GM04503 (cell line): ENCODE measurements at places on chromosomes 3 and 15.

- DNase-seq, result no peak
Observed at GRCh38 chr3:55197021-55197420, 269.2 kb upstream of the LRTM1 start.

DNA sequence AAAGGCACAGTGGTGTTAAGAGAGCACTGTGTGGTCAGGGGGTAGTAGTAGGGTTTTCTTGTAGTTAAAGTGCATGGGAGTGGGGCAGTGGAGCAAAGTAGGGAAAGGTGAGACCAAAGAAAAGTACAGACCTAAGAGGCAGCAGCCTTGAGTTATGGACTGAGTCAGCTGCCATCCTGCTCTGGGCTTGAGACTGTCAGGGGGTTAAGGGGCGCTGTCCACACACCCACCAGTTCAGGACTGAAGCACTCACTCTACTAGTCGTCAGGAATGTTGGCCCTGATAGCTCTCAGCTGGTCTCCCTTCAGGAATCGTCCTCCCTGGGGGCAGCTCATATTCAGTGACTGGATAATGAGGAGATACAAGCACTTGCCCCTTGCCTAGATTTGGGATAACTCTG, 7.9 kb downstream of the CCR4 start:
- no peak for DNase-seq

- DNase-seq, result no peak
Observed at GRCh38 chr3:28502397-28502937, 153.8 kb upstream of the AZI2 start.

DNA sequence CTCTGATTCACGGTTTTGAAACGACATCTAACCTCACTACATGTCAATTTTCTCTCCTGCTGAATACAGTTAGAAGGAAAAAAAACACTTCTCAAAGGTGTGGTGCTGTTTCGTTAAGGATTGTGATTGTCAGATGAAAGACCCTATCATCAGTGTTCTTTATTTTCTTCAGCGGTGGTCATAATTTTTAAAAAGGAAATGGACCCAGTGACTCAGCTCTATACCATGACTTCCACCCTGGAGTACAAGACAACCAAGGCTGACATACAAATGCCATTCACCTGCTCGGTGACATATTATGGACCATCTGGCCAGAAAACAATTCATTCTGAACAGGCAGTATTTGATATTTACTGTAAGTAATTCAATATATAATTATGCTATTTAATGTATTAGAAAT, 167.8 kb downstream of the ALCAM start:
- DNase-seq, result no peak

DNA sequence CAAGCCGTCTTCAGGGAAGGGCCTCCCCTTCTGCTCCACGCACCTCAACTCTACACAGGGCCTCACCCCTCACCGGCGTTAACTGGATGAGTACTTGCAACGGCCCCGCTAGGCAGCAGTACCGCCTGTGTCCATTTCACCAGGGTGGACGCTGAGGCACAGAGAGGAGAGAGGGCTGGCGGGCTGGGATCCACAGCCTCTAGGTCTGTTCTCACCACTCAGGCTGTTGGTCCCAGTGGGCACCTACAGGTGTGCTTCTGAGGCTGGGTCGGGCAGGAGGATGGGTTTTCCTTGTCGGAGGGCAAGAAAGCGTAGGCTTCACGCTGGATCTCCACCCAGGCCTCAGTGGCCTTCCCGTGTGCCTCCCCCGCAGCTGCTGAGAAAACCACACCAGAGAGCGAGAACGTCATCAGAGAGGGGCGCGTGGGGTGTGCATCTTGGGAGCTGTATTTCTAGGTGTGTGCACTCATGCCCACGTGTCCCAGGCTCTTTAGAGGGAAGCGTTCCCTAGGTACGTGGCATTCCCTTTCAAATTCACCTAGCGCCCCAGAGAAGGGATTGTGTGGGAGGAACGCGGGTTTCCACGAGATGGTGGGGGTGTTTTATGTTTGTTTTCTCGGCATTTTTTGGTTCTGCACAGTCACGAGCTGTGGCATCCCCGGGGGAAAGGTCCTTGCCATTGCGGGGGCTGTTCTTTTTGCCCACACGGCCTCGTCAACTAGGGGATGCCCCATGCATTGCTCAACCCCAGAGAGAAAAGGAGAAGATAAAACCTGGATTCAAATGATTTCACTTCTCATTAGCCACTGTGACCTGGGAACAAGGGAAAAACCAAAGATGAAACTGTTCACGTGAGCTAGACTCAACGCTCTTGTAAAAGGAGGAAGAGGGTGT, 67.7 kb downstream of the MGLL start:
- no peak for DNase-seq

DNA sequence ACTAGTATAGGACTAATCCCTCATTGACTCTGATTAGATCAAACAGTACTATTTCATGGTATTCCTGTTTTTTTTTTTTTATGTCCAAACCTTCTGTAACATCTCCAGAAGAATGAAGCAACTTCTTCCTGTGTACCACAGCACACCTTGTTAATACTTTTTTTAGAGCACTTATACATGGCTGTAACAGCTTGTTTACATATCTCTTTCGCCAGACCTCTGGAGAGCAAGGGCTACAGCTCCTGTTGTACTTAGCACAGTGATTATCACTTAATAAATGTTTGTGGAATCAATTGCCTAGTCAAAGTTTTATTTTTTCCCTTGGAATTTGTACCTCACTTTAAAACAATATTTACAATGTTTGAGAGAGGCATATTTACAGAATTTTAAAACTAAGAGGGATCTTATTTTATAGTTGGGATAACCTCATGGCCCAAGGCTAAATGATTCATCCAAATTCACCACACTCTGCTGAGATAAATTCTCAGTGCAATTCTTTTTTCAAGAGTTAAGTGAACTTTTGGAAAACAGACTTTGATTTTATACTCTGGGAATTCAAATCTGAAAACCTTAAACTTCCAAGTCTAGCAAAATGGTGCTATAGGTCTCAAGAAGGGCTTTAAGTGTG, 9.2 kb upstream of the GATM start:
- DNase-seq, result no peak

DNA sequence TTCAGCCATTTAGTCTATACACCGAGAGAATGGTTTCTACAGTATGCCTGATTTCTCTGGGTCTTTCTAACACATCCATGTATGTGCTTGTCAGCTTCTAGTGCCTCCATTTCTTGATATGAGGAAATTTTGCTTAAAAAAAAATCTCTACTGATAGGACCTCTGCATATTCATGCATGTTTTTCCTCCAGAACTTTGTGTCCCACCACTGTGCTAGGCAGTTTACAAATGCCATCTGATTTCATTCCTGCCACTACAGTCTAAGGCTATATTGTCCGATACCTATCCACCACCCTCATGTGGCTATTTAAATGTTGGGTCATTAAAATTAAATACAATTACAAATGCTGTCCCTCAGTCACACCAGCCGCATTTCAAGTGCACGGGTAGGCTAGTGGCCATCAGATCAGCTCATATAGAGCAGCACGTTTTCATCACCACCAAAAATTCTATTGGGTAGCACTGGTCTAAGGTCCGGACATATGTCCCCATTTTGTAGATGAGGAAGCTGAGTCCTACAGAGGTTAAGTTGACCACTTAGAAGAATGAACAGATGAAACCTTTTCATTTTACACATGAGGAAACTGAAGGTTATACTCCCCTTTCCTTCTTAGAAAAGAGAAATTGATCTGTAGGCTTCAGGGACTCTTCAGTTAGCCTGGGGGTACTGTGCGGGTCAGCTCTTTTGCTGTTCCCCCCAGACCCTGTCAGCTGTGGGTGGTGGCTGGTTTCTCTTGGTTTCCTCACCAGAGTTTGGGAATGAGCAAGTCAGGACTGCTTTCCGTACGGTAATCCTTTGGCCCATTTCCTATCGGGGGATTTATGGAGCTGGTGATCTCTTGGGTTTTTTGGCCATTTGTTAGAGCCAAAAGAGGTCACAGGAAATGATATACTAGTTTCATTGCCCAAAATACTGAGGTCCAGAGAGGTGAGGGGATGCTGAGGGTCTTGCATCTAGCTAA, 56.5 kb downstream of the SMAD3 start:
- DNase-seq, result no peak

- DNase-seq, result no peak
Observed at GRCh38 chr15:48865370-48866079, 12.4 kb upstream of the EID1 start.

DNA sequence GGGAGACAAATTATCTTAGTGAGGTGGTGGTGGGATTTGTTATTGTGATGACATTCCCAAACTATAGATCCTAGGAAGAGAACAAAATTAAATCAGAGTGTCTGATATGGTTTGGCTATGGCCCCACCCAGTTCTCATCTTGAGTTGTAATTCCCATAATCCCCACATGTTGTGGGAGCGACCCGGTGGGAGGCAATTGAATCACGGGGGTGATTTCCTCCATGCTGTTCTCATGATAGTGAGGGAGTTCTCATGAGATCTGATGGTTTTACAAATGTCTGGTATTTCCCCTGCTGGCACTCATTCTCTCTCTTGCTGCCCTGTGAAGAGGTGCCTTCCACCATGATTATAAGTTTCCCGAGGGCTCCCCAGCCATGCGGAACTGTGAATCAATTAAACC, 62.0 kb downstream of the RPL22L1 start:
- DNase-seq, result no peak

GRCh38 chr3:10002951-10003350, 16.3 kb upstream of the EMC3 start:
- no peak for DNase-seq

- no peak for DNase-seq
Observed at GRCh38 chr15:72113347-72114031, 4.5 kb downstream of the MYO9A start.

DNA sequence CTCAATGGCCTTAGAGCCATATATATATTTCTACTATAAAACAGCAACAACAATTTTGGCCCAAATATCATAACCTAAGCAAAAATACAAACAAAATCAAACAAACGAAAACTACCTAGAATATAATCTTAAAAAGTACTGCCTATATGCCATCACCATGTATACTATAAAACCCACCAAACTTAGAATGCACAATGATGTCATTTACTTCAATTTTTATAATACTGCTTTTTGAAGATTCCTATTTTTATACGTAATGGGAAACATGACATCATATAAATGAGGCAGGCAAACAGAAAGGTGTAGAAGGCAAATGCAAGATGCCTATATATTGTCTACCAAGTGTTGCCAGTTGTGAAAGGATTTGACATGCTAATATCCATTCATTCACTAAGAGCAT, 302.3 kb downstream of the TIGIT start:
- DNase-seq, result no peak

GRCh38 chr3:100081311-100081710, 33.0 kb downstream of the FILIP1L start:
- no peak for DNase-seq

GRCh38 chr3:191066669-191067068, 132.4 kb upstream of the OSTN start:
- no peak for DNase-seq

- no peak for DNase-seq
Observed at GRCh38 chr15:90001062-90001682, at the start of gene ZNF710. TSS of gene ZNF710 (plus strand) at chr15:90001324. CDS start at chr15:90067138, 65,814 bp downstream.

DNA sequence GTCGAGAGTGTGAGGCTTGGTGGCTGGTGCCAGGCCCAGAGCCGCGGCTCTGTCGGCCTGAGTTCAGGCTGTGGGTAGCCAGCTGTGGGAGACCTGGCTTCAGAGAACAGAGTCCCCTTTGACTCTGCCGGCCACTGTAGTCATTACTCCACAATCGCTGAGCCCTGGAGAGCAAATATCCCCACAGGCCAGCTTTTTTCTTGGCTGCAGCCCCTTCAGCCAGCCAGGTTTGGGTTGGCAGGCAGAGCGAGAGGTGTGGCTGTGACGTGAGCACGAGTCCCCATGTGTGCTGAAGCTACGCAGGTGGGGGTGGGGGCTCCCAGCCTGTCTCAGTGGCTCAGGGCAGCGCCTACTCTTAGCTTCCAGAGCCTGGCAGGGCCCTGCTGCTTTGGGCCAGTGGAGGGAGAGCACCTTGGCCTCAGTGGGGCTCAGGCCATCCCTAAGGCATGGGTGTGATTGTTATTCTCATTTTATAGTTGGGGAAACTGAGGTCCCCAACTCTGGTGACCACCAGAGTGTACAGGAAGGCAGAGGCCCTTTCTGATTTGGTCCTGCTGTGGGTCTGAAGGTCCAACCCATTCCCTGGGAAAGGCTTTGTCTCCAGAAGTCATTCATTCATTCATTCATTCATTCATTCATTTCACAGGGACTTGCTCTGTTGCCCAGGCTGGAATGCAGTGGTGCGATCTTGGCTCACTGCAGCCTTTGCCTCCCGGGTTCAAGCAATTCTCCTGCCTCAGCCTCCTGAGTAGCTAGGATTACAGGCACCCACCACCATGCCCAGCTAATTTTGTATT, 45.7 kb upstream of the LCTL start:
- DNase-seq, result no peak

- DNase-seq, result no peak
Observed at GRCh38 chr3:194023501-194024280, 112.3 kb upstream of the HES1 start.

DNA sequence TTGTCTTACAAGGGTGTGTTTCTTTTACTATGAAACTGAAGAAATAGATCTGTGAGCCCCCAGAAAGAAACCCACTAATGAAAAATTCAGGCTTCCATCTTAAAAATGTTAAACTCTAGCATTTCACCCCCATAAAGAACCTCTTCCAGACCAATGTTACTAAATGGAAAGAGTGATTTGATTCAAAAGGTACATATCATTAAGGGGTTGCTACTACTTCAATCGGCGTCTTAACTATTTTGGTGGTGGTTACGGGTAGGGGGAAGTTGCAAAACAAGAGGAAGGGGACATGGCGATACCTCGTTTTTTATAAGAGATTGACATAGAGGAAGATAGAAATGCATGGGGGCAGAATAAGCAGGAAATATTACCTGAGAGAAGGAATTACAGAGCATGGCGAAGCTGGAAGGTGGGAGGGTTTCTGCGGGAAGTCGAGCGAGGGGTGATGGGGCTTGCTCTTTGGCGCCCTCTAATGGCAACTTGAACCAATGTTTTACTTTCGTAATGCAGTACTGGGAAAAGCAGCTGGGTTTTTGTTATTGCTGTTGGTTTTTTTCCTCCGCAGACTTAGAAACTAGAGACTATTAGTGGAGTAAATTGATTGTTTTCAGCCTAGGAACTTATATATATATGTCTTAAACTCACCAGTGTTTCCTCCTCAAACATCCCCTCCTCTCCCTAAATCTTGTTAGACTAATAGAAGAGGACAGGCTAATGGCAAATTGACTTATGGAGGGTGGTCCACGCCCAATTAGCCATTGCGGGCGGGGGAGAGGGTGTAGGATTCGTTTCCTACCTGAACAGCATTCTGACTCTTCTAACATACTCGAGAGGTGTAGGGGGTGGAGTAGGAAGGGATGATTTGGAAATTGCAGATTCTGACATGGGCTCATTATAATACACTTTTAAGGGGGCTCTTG, 11.3 kb upstream of the SOX2 start:
- no peak for DNase-seq
